Activated naive CD4-positive, alpha-beta T cell treated with anti-CD3 and anti-CD28 coated beads, Interleukin-2, amount 50 U/mL, for 72 hours (primary cell): ENCODE measurements at places on chromosomes 6 and 20. TPM values are rescaled to one million over a fixed set of nuclear protein-coding genes. Genes with fewer than 3 reads are reported as not detected.

- DNase-seq: peak; percentile 22
Measured at GRCh38 chr20:62030834-62031434, 34.7 kb downstream of the TAF4 start.

DNA sequence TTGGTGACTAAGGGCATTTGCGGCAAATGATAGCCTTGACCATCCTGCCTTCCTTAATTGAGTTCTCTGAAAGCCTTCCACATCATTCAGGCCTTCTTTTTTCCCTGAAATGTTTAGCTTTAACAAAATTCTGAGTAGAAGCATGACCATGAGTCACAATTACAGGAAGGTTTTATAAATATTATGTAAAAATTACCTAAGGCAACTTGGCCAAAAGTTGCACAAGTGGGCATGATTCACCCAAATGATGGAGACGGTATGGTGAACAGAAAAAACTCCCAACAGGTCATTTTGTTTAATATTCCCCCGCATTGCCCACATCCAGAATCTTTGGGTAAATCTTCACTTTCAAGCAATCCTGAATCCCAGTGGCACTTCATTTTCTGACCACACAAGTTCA is 37.0 kb downstream of the MC3R start:
- DNase-seq: no peak

DNA sequence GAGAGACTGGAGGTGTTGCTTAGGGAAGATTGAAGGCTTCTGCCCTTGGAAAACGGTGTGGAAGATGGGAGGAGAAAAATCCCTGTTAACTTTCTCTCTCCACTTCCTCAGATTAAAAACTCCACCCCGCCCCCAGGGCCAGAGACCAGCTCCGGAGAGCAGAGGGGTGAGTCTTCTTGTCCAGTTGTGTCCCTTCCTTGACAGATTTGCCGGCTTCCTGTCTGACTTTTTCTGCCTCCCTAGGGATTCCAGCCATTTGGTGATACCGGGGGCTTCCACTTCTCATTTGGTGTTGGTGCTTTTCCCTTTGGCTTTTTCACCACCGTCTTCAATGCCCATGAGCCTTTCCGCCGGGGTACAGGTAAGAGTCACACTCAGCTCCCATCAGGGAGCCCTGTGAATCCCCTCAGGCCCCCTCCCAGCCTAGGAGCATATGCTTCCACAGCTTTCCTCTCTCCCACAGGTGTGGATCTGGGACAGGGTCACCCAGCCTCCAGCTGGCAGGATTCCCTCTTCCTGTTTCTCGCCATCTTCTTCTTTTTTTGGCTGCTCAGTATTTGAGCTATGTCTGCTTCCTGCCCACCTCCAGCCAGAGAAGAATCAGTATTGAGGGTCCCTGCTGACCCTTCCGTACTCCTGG is 1.7 kb downstream of the RNF5 start:
- no peak for DNase-seq

DNA sequence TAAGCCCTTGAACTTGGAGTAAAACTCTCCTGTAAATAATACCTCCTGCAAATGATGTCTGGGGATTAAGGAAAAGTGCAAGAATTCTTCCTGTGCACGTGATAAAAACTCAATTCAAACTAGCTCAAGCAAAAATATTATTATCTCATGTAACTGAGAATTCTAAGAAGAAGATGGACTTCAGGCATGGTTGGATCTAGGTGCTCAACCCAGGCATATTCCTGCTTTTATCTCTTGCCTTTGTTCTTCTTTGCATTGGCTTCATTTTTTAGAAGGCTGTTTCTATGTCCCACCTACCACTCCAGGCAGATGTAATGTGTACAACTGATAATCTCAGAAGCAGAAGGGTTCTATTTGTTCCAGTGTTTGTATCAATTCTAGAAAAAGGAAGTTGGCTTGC is 95.8 kb downstream of the DACT2 start:
- no peak for DNase-seq

GRCh38 chr6:26273673-26274588 is 91.1 kb upstream of the BTN3A2 start:
- DNase-seq: no peak

- DNase-seq: no peak
Measured at GRCh38 chr6:156901309-156902019, 124.3 kb downstream of the ARID1B start.

Gene SPTLC3
- 1.7 TPM for total RNA-seq

Gene NINL
- 5.5 TPM for total RNA-seq

GRCh38 chr6:34791164-34791700 is 651 bp upstream of the BLTP3A start:
- DNase-seq: peak; percentile 64

GRCh38 chr6:139174961-139175360 is 40.1 kb downstream of the HECA start:
- no peak for DNase-seq

- no peak for DNase-seq
Measured at GRCh38 chr6:157493173-157493572, 112.2 kb downstream of the ZDHHC14 start.

DNA sequence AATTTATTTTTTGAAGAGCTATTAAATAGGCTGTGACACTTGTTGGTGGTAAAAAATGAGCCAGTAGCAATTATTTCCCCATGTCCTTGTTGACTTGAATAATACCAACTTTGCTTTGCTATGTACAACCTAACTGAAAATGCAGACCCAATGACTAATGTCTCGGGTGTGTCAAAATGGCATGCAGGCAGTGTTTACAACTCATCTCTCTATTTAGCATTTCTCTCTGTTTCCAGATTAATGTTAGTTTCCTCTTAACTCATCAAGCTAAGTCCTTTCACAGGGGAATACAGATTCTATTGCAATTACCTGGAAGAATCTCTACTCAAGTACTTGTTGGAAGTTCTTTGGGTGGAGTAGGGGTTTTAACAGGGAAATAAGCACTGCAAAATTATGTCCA is 504.4 kb downstream of the BCKDHB start:
- no peak for DNase-seq

DNA sequence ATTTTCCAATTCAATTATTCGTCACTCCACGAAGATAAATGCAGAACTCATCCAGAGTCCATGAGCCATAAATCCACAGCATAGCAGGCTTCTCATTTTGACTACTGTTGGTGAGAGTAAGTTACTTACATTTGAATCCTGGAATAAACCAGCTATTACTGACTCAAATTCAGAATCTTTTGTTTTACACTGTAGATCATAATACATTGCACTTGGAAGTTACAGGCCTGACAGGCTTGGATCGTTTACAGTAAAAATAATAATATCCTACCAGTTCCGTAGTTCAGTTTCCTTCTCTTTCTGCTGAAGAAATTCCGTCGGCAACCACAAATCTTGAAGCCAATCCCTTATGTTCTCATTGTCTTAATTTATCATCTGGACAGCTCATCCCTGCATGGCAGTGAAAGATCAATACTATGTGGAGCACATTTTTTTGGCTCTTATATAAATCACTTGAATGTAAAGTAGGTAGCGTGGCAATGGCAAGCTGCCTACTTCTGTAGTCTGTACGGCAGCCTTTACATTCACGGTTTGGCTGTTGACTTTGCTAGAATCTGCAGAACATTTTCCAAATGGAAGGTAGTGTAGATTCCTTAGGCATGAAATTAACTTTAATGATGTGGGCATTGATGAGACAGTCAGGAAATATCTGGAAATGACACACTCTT is 142.9 kb downstream of the WDR27 start:
- DNase-seq: no peak

DNA sequence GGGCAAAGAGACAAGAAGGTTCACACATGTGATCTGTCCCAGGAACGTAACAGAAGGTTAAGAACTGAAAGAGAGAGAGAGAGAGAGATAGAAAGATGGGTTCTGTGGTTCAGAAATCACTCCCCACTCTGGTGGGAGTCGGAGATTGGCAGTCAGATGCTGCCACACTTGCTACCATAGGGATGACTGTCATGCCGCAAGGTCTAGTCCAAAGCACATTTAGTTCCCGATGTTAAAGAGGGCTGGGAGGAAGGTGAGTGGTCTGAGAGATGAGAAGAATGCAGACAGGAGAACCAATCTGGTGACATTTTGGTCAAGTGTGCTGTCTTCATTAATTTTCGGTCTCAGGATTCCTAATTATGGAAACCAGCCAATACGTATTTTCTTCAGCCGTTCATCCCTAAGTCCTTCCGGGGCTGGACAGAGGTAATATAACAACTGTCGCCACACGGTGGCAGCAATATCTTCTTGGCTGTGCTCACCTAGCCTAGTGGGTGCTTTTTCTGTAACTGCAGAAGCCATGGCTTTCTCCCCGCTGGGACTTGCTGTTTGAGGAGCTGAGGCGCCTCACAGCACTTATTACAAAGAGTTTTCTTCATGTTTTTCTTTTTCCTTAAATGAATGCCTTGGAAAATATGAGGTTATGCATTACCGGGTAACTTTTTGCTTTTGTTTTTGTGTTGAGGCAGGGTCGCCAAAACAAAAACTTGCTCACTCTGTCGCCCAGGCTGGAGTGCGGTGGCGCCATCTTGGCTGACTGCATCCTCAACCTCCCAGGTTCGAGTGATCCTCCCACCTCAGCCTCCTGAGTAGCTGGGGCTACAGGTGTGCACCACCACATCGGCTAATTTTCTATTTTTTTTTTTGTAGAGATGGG is 46.0 kb downstream of the SLC35D3 start:
- DNase-seq: peak; percentile 60

- no peak for DNase-seq
Measured at GRCh38 chr6:22457996-22458395, 111.4 kb upstream of the HDGFL1 start.

Gene RIPOR2
- total RNA-seq: 63.9 TPM

Gene BANF2
- not detected for total RNA-seq

Gene EBF4
- 4.0 TPM for total RNA-seq

DNA sequence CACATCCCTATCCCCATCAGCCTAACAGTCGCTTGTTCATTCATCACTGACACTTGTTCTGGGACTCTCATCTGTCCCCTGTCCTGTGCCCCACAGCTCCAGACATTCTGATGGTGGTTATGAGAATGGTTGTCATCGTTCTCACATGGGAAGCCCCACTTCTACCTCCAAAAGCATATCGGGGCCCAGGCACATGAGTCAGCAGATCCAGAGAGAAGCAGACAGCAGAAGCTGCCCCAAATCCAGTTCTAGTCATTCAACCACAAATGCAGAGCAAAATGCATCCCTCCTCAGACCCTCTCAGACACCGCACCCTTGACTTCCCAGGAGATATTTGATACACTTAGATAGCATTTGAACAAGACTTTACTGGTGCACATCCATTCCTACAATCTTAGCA is 106.0 kb downstream of the FOXF2 start:
- no peak for DNase-seq

DNA sequence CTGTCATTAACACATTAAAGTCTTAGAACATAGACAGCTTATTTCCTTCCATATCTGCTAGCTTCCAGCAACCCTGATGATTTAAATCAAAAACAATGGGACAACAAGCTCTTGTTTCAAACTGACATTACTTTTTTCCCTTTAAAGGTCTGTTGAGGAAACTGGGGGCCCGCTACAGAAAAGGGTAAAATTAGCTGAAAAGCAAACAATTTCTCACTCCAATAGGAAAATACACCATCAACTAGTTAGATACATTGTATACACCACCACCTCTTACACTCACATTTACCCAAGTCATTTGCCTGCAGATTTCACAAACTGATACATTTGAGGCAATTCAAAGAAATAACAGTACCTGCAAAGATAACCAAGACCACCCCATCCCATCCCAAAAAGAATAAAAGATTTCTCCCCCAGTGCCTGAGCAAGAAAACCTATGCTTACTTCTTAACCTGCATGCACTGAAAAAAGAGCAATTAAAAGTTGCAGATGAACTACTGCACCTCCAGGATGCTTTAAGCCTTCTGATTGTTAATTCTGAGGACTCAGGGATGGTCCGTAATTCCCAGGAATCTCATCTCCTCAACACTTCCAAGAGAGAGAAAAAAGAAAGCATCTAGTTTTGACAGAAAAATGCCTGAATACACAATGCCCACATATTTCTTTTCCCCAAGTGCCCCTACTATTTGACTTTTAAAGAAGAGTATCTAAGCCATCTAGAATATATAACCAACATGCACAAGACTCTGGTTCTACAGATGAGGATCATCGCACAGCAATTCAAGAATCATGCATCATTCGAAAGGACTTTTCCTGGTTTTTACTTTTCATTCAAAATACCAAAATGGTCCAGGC is 5.6 kb downstream of the ZMYND8 start:
- DNase-seq: no peak

Gene SSR1
- 122 TPM for total RNA-seq
